ENCODE measurements at places on chromosomes 1 and 21.

- DNase-seq, result peak; percentile 9
Measured at GRCh38 chr1:48552420-48552819, 80.4 kb upstream of the SPATA6 start.

DNA sequence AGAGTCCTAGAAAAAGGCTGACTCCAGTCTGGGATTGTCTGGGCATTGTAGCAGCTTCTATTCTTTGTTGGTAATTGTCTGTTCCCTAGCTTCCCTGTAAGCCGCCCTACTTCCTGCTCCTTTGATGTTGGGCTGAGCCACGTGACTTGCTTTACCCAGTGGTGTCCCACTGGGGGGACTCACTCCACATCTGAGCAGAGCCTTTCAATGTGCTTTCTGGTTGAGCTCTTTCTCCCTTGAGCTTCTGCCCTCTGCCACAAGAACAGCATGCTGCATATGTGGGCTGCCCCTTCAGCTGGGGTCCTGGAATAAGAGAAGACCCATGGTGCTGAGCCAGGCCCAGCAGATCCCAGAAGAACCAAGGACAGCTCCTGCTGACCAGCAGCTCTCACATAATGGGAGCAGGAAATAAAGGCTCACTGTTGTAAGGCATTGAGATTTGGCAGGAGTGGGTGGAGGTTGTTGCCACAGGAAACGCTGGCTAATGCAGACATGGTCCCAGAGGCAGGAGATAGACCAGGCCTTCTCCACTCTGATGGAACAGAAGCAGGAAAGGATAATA is 276.3 kb upstream of the GJB5 start:
- peak; percentile 43 for DNase-seq

DNA sequence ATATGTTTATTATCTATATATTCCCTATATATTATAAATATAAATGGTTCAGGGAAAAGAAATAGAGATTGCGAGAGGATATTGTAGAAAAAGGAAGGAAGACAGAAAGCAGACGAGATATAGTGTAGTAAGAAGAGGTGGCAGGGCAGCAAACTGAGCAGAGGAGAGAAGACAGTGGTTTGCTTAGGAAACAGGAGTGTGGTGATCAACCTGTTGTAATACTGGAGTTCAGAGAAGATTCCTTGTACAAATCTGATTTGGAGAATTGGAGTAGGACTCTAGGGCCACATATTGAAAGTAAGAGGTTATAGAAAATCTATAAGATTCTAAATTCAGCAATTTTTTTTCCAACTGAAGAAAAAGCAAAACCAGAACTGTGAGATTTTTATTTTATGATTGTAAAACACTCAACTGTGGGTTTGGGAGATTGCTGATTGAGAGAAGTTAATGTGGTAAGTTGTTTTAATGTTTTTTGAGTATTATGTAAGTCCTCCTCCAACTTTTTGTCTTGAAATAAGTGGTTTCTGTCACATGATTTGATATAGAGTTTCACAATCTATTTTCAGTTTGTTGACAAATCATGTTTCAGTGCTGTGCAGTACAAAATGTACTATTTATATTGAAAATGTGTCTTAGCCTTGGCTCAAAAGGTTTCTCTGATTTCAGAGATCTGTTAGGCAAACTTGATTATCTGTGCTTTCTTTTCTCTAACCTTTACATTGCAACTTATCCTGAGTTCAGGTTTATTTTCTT is 9.6 kb upstream of the AMY2B start:
- DNase-seq, result no peak

DNA sequence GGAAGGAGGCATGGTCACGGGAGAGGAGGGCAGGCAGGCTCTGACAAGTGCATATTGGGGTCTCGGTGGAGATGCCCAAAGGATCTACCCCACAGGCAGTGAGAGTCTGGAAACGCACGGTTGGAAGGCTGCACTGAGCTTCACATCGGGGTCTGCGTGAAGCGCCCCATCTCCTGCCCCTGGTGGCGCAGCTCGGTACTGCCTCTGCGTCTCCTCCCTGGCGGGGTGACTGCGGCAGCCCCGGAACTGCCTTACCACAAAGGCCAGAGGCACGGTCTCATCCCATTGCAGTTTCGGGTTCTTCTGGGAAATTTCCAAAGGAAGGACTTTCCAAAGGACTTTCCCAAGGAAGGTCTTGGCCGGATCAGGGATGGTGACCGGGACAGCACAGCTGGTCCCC is 69.2 kb upstream of the AJAP1 start:
- peak; percentile 65 for DNase-seq

GRCh38 chr1:186775036-186775435 is 53.7 kb upstream of the PLA2G4A start:
- no peak for DNase-seq

DNA sequence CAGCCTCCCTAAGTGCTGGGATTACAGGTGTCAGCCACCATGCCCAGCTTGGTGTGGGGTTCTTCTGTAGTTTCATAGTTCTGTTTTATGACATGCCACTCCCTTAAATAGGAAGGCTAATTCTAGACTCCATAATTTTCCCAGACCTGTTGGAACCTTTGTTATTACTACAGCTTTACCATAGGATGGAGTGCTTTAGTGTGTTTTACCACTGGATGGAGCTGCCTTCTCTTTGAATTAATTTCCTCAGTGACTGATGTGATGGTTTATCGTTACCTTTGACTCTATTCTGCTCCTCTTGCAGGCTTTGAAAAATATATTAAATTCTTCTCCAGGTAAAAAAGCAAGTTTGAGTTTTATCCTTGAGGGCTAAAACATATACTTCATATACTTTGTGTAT is 84.6 kb upstream of the NEK7 start:
- DNase-seq, result no peak

DNA sequence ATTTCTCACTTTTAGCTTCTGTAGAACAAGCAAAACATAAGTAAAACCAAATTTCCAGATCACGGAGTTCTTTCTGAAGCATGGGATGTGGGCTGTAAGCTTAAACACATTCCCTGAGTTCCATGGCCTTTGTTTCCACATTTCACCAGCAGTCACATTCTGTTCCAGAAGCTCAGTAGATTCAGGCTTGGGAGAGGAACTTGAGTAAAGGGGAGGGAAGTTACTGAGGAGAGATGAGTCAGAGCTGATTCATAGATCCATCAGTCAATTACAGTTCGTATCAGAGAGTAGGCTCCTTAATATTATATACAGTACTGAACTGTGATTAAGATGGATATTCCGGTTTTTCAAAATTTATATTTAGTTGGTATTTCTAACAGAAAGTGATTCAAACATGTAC is 614.3 kb downstream of the NCAM2 start:
- no peak for DNase-seq

GRCh38 chr1:58308206-58308605 is 238.3 kb downstream of the OMA1 start:
- DNase-seq, result no peak

- DNase-seq, result no peak
Measured at GRCh38 chr1:156494309-156494895, 6.2 kb downstream of the MEF2D start.

DNA sequence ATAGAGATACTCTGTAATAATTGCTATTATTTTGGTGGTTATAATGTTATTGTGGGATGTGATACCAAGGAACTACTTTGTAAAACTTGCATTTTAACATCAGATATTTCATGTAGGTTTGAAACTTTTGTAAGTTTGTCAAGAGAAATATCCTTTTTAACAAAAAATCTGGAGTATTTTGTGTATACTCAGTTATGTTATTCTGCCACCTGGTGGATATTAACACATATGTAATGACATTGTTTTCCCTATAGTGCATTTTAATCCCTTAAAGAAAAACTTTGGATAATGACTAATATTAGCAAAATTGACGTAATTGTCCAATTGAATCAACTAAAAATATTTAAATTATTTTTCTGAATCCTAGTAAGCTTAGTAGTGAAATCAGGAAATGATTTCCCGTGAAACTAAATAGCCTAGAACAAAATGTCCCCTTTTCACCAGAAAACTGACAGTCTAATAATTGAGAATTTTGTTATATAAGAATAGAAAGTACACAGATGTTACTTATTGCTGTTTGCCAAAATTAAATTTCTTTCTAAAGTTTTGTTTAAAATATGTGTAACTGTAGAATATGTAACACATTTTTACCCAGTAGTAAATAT is 39.6 kb downstream of the KCTD3 start:
- DNase-seq, result no peak

DNA sequence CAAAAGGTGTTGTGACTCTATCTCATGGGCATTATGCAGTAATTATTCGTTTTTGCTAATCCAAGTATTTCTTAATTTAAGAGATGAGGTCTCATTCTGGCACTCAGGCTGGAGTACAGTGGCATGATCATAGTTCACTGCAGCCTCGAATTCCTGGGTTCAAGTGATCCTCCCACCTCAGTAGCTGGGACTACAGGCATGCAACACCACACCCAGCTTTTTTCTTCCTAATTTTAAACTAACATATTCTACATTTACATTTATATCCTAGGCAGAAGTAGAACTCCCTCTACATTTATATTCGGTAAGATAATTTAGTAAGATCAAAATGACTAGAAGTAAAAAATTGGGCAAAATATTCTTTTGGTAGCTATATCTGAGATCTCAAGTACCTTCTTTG is 50.5 kb upstream of the RBM34 start:
- no peak for DNase-seq

GRCh38 chr1:172177849-172178248 is 242.6 kb upstream of the C1orf105 start:
- DNase-seq, result no peak
